Right forelimb (tissue), 1 donor: ENCODE measurements at places on chromosomes 11 and 22.
A peak's percentile ranks its signal among the peaks of the same experiment; 100 is the strongest.

DNA sequence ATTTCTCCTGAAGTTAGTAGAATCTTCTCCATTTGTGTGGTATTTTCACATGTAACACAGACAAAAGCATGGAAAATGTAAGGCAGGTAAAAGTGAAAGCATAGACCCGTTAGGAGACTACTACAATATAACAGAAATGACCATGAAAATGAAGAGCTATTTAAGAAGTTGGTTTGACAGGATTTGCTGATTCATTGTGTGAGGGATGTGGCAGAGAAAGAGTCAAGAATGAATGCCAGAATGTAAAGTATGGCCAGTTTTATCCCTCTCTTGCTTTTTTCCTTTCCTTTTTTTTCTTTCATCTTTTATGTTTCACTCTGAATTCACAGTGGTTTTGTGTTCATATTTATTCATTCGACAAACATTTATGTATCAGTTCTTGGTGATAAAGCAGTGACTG lies 115.9 kb downstream of the ARFGAP2 start:
- DNase-seq = no peak

GRCh38 chr11:114196997-114197703 lies 99.0 kb upstream of the NNMT start:
- no peak for DNase-seq

DNA sequence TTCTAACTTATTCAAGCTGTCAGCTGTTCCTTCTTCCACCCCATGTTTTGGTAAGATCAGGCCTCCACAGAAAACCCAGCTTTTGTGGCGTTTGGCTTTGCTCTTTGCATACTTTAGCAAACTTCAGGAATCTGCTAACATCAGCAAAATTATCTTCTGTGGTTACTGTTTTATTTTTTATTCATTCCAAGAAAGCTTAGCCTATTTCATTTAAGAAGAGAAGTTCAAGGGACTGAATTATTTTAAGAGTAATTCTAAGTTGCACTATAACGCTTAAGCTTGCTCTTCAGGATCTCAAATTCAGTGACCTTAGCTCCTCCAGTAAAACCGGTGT lies 1.1 kb downstream of the JHY start:
- DNase-seq = no peak

GRCh38 chr11:14908214-14908880 lies 16.3 kb upstream of the CYP2R1 start:
- DNase-seq = no peak

GRCh38 chr11:69210310-69211035 lies 54.7 kb downstream of the SMIM38 start:
- DNase-seq = no peak

DNA sequence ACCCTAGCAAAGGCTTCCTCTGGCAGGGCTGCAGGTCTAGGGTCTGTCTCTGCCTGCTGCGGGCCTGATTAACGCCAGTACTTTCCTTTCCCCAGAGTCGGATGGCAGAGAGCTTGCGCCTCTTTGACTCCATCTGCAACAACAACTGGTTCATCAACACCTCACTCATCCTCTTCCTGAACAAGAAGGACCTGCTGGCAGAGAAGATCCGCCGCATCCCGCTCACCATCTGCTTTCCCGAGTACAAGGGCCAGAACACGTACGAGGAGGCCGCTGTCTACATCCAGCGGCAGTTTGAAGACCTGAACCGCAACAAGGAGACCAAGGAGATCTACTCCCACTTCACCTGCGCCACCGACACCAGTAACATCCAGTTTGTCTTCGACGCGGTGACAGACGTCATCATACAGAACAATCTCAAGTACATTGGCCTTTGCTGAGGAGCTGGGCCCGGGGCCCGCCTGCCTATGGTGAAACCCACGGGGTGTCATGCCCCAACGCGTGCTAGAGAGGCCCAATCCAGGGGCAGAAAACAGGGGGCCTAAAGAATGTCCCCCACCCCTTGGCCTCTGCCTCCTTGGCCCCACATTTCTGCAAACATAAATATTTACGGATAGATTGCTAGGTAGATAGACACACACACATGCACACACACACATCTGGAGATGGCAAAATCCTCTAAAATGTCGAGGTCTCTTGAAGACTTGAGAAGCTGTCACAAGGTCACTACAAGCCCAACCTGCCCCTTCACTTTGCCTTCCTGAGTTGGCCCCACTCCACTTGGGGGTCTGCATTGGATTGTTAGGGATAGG lies 18.6 kb downstream of the RSPH14 start:
- no peak for DNase-seq

- DNase-seq = no peak
These were observed 55.0 kb downstream of the ARHGAP42 start for GRCh38 chr11:100741866-100742625.

DNA sequence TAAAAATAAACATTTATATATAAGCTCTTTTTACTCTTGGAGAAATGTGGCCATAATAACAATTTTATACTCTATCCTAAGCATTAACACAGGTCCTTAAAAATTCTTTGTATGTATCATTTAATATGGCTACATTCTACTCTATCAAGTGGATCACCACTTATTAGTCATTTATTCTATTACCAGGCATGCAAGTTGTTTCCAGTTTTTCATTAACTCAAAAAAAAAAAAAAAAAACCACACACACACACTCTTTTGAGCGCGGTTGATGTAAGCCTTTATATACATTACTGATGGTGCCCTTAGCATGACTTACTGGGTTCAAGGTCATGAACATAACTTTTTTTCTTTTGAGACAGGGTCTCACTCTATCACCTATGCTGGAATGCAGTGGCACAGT lies 47.1 kb upstream of the MICAL2 start:
- DNase-seq = no peak

DNA sequence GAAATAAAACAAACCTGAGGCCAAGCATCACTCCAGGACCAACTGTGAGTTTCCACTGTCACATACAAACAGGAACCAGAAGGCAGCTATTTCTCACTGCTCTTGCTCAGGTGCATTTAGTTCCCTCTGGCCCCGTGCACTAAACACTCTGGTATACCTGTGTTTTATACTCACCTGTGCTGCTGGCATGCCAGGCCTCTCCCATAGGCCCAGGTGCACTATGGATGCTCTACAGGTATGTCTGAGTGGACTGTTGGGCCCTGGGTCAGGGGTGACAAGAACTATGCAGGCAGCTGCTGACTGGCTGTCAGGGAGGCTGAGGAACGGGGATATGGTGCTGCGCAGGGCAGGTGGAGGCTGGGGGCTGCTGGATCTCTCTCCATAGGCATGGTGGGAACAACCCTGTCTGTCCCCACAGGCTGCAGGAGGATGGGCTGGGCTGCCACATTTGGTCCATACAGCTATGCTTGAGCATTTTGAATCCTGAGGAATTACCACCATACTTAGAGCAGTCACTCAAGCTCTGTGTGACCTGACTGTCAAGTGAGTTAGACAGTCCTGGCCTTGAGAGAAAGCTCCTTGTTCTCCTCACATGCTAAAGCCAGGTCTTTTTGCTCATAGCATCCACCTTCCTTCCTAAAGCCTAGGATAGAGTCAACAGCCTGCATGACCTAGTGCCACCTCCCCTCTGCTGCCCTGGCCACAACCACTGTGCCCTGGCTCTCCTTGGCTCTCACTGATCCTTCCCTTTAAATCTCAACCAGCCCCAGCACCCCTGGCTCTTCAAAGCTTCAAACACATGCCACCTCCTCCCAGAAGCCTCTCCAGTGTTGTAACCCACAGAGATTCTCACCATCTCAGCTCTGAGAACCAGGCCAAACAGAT lies 72.9 kb downstream of the C11orf58 start:
- DNase-seq = no peak

GRCh38 chr11:13019313-13019712 lies 10.2 kb downstream of the RASSF10 start:
- DNase-seq = no peak

DNA sequence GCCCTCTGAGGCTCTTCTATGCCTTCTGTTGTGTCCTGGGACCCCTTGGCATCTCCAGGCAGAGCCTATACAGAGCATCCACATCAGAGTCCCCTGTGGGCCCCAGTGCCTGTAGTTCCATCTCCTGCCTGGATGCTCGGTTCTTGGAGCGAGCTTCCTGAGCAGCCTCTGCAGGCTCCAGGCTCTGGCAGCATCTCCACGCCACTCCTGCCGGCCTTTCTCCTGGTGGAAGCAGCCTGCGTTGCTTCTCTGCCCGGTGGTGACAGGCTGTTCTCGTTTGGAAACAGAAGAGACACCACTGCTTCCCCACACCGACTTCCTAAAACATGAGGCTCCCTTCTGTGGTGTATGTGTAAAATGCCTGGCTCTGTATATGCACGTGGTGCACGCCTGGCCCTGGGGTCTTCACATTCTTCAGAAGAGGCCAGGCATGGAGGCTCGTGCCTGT lies 52.8 kb downstream of the BCR start:
- no peak for DNase-seq

- no peak for DNase-seq
These were observed 77.5 kb downstream of the KCNJ1 start for GRCh38 chr11:128789497-128790150.

DNA sequence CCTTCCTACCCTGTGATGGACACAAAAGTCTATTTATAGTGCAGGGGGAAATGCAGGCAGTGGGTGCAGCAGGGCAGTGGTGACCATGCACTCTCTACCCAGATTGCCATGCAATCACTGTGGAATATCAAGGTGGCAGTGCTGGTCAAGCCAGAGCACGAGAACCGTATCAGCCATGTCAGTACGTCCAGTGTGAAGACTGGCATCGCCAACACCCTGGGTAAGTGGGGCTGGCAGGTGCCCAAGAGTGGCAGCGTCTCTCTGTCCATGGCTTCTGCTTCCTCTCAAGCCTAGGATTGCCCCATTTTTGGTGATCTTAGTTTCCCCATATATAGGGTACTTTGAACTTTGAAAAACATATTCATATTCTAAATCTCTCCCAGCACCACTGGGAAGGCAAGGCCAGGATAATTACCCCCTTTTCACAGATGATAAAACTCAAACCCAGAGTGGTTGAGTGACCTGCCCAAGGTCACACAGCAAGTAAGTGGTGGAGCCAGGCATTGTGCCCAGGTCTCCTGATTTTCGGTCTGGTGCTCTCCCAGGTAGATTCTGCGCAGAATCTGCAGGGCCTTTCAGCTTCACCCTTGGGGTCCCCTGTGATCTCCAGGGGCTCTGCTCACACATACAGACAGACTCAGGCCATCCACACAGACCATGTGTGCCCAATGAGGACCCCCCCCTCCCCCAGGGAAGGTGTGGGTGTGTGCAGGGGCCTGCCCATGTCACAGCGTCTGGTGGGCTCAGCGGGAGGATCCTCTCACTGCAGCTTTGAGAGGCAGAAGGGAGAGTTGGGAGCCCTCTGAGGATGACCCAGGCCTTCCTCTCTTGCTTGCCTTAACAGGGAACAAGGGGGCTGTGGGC lies 7.1 kb downstream of the INPPL1 start:
- peak; percentile 41 for DNase-seq

DNA sequence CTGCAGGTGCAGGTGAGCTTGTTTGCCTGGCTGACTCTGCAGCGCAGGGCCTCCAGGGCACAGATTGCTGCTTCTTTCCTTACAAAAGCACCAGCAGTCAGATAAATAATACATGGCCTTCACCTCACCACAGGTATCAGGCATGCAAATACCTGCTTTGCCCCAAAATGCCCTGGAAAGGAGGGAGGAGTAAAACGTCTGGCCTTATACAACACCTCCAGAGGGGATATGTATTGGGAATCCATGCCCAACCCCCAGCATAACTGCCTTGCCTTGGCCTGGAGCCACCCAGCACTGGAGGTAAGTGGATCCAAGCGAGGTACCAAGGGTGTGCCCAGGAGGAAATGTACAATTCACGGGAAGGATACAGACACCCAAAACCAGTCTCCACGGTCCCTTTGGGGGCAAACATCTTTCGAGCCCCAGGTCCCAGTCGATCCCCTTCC lies 860 bp downstream of the TMEM184B start:
- no peak for DNase-seq

DNA sequence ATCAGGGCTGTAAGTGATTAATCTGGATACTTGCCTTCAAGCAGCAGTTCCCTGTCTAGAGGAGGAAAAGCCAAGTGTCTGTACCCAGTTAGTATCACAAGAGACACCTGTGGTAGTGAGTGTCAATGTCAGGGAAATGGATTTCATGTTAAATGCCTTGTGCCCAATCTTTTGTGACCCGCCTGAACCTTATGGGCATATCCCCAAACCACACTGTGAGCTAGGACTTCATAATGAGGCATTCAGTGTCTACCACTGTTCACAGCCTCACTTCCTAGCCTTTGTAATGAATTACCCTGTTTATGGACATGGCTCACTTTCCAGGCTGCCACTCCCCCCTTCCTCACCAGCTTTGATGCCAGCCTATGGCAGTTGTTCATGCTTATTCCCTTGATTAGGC lies 125.1 kb downstream of the TRIM44 start:
- no peak for DNase-seq

DNA sequence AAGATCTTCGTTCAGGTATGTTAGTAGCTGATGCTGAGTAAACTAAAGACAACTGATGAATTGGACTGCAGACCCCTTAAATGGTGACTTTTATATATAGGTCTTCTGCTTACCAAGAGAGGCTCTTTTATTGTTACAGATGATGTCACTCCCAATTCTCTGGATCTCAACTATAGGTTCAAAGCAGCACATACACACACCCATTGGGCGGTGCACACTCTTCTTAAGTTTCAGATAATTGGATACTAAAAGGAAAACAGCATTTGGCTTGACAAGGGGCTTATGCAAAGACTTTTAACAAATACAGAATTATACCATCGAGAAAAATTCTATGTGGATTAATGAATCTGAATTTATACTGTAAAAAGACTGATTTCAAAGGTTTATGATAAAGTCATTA lies at the start of gene PTH:
PTH (minus strand) TSS at position 69 of the 400 bp plus-strand sequence. CDS start 3,142 bp downstream, outside the sequence.
- no peak for DNase-seq

- no peak for DNase-seq
These were observed 1.1 kb downstream of the OSBP start for GRCh38 chr11:59614277-59615119.

DNA sequence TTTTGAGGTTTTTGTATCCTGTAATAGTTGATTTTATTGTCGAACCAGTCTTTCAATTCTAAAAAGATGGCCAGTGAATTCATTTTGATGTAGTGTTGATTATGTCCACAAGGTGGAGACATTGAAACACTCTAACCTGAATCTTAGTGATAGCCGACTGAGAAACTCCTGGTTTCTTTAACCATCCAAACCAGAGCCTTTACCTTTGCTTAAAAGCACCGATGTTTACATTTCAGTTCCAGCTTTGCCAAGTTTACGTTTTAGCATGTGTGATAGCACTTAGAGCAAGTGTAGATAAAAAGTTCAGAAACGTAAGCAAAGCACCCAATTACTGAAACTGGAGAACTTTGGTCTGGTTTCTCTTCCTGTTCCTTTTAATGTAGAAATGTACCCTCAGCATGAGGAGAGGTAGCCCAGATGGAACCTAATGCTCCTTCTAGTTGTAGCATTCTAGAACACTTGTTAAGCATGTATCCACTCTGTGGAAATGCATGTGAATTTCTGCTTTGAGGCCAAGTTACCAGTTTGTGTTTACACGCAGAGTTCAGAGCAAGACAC lies 208.6 kb downstream of the DBX1 start:
- DNase-seq = no peak

GRCh38 chr11:70876685-70877084 lies 375.7 kb downstream of the SHANK2 start:
- DNase-seq = no peak
